ENCODE measurements at places on chromosomes 5 and 9.

- DNase-seq = peak; percentile 85
Measured at GRCh38 chr9:84711936-84712335, 42.4 kb downstream of the NTRK2 start.

GRCh38 chr9:74748966-74749365 is 138.8 kb downstream of the TRPM6 start:
- no peak for DNase-seq

GRCh38 chr5:71811779-71812178 is 92.7 kb downstream of the CARTPT start:
- no peak for DNase-seq

DNA sequence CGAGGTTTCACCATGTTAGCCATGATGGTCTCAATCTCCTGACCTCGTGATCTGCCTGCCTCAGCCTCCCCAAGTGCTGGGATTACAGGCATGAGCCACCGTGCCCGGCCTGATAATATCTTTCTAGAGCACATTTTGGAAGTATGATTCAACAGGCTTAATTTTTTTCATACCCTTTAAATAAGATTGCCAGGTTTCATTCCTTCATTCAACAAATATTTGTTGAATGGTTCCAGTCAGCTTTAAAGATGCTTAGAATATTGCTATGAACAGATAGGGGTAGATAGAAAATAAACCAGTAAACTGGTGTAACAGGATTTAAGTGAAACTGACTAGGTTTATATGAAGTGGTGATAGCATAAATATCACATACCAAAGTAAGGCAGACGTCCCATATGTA is 41.3 kb downstream of the DMXL1 start:
- no peak for DNase-seq

DNA sequence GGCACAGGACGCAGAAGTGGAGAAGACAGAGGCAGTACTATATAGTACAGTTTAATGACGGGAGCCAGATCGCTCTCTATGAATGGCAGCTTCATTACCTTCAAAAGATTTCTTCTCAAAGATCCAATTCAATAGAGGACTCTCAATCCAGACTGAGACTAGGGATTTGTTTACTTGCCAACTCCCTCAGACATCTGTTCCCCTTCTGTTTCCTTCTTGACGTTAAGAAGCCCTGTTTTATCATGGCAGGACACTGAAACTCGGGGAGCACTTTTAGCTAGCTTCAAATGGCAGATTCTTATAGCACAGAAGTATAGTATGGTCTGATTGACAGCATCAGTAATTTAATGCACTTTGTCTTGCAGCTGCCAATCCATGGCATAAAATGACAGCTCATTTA is 747.3 kb upstream of the C9orf72 start:
- DNase-seq = no peak

DNA sequence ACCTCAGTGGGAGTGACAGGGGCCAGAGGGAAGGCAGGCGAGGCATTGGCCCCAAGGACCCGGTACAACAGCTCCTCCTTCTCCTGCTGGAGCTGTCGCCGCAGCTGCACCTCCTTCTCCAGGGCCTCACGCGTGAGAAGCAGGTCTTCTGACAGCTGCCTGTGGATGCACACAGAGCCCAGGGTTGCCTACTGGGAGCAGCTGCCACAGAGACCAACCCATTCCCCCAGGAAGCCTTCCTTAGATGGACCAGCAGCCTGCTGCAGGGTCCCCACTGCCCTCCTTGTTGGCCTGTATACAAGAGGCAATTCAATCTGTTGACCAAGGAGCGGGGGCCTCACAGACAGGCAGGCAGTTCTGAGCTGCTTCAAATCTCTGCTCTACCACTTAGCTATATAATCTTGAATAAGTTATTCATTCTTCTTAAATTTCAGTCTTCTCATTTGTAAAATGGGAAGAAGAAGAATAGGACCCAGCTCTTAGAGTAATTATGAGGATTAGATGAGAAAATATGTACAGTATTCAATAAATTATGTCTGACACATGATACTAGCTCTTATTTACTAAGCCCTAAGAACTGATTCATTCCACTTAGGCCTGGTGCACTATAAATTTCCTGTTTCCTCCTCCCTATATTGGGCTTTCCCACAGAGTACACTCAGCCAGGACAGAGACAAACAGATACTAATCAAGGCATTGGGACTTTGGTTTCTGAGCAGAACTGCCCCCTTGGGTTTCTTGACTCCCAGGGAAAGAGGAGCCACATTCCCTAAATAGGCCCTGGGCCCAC is 26.1 kb upstream of the ANXA6 start:
- no peak for DNase-seq

All from fibroblast of skin of scalp (primary cell).